Osteoblast (primary cell): ENCODE measurements at places on chromosomes 7 and 10. TPM values are rescaled to one million over a fixed set of nuclear protein-coding genes. Genes with fewer than 3 reads are reported as not detected.

ACSM6 gene
- total RNA-seq: not detected in 2 replicates

UCMA gene
- total RNA-seq: not detected in 2 replicates

CDK1 gene
- total RNA-seq: 5.8 and 6.5 TPM in 2 replicates

LHFPL3 gene
- total RNA-seq: not detected in 2 replicates

SLC26A5 gene
- total RNA-seq: not detected in 2 replicates

LDB3 gene
- total RNA-seq: under 0.01 TPM in 2 replicates

OPALIN gene
- total RNA-seq: not detected in 2 replicates

ITGB8 gene
- total RNA-seq: 30.9 and 35.1 TPM in 2 replicates

UFSP1 gene
- 4.7 and 5.8 TPM in 2 replicates for total RNA-seq

POLR2J2 gene
- total RNA-seq: 2.5 and 8.3 TPM in 2 replicates

SLC29A4 gene
- 0.88 and 1.1 TPM in 2 replicates for total RNA-seq

HYAL4 gene
- not detected in 2 replicates for total RNA-seq

ING3 gene
- 16.6 and 17.7 TPM in 2 replicates for total RNA-seq

EEPD1 gene
- 9.0 and 14.1 TPM in 2 replicates for total RNA-seq

LANCL2 gene
- 17.4 and 19.2 TPM in 2 replicates for total RNA-seq

NEBL gene
- total RNA-seq: under 0.01 and 0.29 TPM in 2 replicates

AKR1E2 gene
- total RNA-seq: 15.6 and 17.7 TPM in 2 replicates

SKIDA1 gene
- total RNA-seq: 0.29 and 0.36 TPM in 2 replicates

THNSL1 gene
- 2.9 and 3.2 TPM in 2 replicates for total RNA-seq

MCM10 gene
- 1.4 and 2.4 TPM in 2 replicates for total RNA-seq

ST8SIA6 gene
- 0.36 and 0.88 TPM in 2 replicates for total RNA-seq

FMC1 gene
- 9.0 and 15.3 TPM in 2 replicates for total RNA-seq

MLXIPL gene
- total RNA-seq: 0.29 and 0.72 TPM in 2 replicates

RNF32 gene
- under 0.01 and 0.29 TPM in 2 replicates for total RNA-seq

LBX1 gene
- total RNA-seq: not detected in 2 replicates

GATA3 gene
- total RNA-seq: not detected in 2 replicates

AGR2 gene
- not detected in 2 replicates for total RNA-seq

DGKI gene
- 19.2 and 23.3 TPM in 2 replicates for total RNA-seq
